Coronary artery (tissue), 2 donors: ENCODE measurements at places on chromosomes 12 and 14.
A peak's percentile ranks its signal among the peaks of the same experiment; 100 is the strongest.

DNA sequence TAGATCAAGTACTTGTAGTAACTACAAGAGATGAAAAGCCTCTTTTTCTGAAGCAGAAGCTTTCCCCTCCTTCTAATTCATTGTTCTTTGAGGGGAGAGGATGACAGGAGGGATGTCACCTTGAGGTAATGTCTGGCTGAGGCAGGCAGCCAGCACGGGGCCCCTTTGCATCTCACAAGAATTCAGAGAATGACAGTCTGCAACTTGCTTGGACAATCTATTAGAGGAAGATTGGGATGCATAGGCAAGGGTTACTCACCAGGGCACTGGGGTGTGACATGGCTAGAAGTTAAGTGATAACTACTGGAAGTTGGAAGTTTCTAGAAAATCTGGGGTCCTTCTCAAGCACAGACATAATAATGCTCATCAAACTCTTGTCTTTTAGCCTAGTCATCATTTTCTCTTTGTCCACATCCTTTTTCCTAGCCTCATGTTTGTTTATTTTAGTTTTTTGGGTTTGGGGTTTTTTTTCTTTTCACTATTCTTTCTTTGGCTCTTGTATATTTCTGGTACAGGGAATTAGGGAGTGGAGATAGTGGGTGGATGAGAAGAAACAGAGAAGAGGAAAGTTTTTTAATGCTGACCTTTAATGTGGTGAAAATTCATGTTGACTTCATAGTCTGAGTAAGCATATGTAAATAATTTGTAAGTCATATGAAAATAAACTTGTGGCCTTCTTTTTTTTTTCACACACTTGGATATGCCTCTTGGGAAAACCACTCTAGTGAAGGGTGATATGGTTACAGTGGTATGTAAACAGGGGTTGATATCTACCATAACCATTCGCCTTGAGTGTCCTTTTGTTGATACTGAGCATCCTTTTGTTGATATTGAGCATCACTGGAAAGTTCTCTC lies 55.1 kb downstream of the TTLL5 start:
- DNase-seq: no peak

DNA sequence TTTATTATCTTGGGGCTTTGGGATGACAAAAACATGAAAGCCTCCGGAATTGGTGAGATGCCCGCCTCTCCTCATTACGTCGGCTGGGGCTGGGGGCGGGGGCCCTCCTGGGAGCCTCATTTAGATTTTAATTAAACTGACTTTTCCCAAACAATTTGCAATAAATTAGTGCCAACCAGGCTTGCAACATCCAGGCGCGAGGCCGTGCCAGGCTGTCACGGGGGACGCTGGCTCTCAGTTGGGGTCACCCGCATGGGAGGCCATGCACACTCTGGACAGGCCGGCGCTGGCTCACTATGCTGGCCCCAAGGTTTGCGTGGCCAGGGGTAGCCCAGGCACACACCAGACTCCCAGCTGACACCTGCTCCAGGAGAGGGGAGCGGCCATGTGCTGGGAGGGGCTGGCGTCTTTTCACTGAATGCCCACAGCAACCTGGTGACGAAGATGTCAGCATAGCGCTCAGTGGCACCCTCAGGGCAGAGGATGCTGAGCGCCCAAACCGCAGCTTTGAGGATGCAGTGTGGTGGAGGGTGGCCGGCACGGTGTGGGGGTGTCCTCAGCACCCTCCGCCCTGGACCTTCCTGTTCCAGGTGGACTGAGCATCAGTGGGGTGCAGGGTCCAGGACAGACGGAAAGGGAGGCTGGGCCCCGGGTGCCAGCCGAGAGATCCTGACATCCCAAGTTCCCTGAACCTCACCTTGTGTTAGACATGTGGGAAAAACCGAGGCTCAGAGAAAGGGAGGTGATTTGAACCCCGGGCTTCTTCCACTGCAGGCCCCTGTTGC lies 190.8 kb upstream of the C14orf180 start:
- DNase-seq: peak; percentile 58

- no peak for DNase-seq
Measured at GRCh38 chr12:66072566-66072965, 58.0 kb downstream of the LLPH start.

GRCh38 chr12:57476993-57477709 lies 2.5 kb downstream of the ARHGAP9 start:
- no peak for DNase-seq

DNA sequence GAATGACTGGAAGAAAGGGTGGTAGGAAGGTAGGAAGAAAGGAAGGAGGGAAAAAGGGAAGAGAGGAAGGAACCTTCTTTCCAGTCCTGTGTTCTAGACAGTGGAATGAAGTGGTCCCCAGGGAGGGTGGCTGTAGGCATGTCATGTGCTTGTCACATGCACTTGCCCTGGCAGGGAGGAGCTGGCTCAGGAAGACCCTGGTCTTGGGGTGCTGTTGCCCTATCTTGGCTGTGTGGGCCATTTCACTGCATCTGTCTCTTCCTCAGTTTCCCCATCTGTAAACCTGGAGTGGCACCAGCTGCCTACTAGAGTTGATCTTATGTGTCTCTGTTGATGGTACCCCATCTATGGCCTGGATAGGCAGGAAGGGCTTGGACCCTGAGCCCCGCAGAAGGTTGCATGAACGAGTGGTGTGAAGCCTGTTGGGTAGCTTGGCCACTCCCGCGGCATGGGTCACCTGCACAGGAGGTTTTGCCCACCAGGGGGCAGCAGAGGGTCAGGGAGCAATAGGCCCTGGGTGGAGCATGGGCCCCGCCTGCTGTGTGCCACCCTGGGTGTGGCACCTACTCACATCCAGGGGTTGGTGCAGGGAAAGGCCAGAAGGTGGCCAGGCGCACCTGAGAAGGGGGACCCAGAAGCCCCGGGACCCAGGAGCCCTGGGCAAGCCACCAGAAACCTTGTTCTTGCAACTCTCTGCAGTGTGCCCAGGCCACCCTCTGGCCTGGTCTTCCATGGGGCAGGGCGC lies 25.1 kb downstream of the MEG3 start:
- no peak for DNase-seq

DNA sequence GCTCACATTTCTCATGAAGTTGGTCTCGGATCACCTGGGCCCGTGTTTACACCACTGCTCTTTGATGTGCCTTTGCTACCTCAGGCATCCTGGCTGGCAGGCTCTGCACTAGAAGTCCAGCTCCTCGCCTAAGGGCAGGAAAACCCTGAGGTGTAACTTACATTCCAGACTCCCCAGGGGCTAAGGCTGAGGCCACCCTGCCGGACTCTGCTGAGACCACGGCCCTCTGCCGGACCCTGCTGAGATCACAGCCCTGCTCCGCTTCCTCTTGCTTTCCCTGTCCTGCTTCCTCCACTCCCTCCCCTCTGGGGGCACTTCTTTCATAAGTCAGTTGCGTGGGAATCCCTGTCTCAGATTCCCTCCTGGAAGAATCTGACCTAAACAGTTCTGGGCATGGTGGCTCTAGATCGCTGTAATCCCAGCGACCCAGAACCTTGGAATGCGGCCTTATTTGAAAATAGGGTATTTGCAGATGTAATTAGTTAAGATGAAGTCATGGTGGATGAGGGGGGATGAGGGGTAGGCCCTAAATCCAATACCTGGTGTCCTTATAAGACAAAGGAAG lies 17.2 kb downstream of the RILPL1 start:
- no peak for DNase-seq

DNA sequence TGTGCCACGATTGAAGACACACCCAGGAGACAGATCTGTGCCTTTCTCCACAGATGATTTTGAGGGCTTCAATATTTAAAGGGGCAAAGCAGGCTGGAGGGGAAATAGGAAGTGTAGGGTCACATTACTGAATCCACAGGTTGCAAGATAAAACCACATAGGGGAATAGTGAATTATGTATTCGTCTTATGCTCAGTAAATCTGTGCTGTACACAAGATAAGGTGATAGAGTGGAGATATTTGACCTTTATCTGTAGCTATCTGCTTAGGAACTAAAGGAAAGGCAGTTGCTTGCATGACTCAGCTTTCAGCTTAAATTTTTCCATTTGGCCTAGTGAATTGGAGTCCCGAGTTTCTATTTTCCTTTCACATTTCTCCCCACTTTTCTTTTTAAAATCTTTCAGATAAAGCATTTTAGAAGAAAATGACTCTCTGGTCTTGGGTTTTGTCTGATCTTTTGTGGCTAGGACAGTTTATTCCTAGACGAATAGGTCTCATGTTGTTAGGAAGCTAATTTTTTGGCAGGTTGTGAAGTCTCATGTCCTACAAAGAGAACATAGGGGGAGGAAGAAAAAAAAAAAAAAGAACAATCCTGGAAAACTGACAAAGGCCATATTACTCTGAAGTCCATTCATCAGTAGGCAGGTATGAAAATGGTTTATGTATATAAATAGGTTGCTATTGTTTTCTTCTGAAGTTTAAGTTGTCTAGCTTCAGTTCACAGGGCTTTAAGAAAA lies 55.4 kb downstream of the FBXO33 start:
- DNase-seq: no peak

DNA sequence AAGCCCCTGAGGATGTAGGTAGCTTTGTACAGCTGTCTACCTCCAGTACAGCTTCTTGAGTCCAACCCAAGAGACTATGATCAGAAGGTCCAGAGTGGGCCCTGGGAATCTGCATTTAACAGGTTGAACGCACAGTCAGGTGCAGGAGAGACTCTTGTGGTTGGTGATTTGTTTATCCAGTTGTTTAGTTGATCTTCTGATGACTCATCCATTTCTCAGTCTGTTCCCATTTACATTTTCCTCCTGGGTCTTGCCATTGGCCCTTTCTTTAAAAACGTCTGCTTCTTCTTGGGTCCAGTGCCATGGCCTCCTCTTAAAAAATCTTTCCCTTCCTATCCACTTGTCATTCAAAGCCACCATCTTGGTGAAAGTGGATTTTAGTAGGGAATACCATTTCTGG lies 734.2 kb downstream of the MED13L start:
- DNase-seq: no peak

DNA sequence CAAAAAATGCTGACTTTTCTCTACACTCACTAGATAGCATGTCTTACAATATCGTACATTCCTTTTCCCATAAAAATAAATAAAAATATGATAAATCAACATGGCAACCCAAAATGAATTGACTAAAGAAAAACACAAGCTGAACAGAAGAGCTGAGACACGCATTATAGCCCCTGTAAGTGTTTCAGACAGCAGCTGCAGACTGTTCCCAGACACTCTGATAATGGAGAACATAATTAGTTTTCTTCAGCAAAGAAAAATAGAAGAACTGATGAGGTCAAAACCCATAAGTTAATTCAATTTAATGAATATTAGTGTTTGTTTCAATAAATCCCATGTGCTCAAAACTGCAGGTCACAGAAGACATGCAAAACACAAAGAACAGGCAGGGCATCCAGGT lies 23.8 kb downstream of the ST8SIA1 start:
- DNase-seq: no peak

GRCh38 chr12:115032521-115032920 lies 348.5 kb upstream of the TBX3 start:
- no peak for DNase-seq

GRCh38 chr14:35940291-35940690 lies 114.2 kb downstream of the BRMS1L start:
- DNase-seq: no peak

- DNase-seq: no peak
Measured at GRCh38 chr14:64845878-64846277, 33.8 kb downstream of the SPTB start.

- DNase-seq: no peak
Measured at GRCh38 chr12:68970951-68971350, 38.0 kb upstream of the CPM start.

GRCh38 chr14:68384335-68384734 lies 408.5 kb downstream of the ZFP36L1 start:
- DNase-seq: no peak
